Stimulated activated CD8-positive, alpha-beta memory T cell treated with anti-CD3 and anti-CD28 coated beads, Interleukin-4, amount 100 ng/mL, for 4 hours (primary cell): ENCODE measurements at places on chromosomes 12 and 14.

- no peak for DNase-seq
These were observed 70.7 kb downstream of the PAWR start for GRCh38 chr12:79619872-79620562.

DNA sequence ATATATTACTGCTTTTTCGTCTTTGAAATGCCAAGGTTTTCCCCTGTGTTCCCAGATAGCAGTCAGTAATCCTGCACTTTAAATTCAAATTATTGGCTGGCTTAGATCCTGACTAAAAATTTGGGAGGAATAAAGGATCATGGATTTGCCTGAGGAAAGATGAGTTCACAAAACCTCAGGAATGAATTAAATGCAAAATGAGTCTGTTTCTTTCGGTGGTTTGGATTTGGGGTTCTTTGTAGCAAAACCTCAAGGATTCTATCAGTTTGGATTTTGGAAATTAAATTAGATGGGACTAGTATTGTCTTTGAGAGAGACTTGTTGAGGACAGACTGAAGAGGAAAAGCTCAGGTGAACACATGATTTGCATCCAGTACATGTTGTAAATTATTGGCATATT is 36.1 kb downstream of the PPFIBP1 start:
- no peak for DNase-seq

DNA sequence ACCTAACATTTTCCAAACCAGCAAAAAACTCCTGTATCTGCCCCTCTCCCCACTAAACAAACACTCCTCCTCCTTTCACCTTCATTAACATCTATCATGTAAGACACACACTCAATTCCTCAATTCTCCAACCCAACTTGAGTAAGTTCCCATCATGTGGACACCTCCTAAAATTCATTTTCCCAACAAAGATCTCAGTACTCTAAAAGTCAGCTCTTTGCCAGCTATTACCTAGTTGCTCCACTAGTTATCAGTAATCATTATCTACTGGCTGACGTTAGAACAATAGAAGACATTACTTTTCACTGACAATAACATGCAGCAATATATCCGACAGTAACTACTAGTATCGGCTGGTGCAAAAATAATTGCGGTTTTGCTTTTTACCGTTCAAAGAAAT is 42.1 kb downstream of the HNRNPC start:
- no peak for DNase-seq

DNA sequence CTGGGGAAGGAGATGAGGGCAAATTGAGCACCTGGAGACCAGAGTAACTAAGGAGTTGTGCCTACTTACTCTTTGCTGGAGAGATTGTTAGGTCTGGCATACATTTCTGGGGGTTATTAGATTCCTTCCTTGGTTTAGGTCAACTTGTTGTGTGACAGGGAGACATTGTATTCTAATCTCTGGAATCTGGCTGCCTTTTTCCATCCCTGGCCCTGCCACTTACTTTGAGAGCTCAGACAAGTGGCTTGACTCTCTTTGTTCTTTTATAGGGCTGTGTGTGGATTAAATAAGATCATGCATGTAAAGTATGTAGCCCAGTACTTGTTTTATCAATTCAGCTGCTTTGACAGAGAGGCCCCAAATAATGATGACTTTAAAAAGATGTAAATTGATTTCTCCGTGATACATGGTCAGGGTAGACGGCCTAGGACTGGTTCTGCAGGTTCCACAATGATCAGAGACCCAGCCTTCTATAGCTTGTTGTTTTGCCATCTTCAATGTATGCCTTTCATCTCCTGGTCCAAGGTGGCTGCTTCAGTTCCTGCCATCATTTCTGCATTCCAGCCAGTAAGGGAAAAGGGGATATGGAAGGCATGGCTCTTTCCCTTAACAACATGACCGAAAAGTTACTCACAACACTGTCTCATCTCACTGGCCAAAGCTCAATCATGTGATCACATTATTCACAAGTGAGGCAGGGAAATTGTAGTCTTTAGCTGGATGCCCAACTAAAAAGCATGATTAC is 72.6 kb downstream of the CHST11 start:
- DNase-seq, result no peak

GRCh38 chr14:75011356-75011994 is 8.8 kb downstream of the EIF2B2 start:
- DNase-seq, result no peak
